ENCODE measurements at places on chromosomes 7 and 10. TPM values are rescaled to one million over a fixed set of nuclear protein-coding genes. Genes with fewer than 3 reads are reported as not detected.

Gene CAMK1D
- 1.4 TPM for total RNA-seq

Gene GIMAP8
- not detected for total RNA-seq

Gene SFTPA1
- total RNA-seq = not detected

Gene ATG9B
- not detected for total RNA-seq

Data from M059J (cell line).